Effector memory CD8-positive, alpha-beta T cell (primary cell): ENCODE measurements at places on chromosomes 3 and 15.

DNA sequence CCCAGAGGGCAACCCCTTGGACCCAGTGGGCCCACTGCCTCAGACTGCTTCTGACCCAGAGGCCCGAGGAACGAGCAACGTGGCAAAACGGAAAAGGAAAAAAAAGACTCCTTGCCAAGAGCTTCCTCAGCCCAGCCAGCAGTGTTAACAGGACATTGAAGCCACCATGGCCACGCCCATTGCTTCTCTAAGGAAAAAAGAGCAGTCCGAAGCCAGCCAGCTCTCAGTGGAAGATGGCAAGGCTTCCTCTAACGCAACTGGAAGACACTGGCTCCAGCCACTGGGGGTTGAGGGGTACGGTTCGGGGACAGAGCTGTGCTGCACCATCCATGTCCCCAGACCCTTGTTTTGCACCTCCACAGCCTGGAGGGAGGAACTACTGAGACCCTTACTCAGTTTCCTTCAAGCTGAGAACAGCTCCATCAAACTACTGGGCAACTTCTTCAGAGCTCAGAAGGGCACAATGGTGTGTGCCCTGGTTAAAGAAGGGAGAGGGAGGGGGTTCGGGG, 10.7 kb downstream of the BMF start:
- DNase-seq = no peak

- no peak for DNase-seq
Measured at GRCh38 chr3:11392014-11392859, 120.0 kb downstream of the ATG7 start.

DNA sequence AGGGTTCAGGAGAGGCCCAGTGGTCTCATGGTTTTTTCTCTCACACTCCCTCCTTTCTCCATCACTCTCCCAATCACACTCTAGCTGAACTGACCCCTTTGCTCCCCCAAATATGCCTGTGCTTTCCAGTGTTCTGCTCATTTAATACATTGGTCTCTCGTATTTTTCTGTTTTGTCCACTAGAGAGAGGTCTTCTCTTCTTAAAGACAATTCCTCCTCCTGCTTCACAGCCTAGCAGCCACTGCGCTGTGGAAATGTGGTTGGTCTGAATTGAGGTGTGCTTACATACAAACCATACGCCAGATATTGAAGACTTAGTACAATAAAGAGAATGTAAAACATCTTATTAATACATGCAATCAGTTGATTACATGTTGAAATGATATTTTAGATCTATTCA, 60.6 kb upstream of the XCR1 start:
- no peak for DNase-seq

- DNase-seq = peak; percentile 46
Measured at GRCh38 chr15:59492389-59493377, 54.7 kb downstream of the FAM81A start.

DNA sequence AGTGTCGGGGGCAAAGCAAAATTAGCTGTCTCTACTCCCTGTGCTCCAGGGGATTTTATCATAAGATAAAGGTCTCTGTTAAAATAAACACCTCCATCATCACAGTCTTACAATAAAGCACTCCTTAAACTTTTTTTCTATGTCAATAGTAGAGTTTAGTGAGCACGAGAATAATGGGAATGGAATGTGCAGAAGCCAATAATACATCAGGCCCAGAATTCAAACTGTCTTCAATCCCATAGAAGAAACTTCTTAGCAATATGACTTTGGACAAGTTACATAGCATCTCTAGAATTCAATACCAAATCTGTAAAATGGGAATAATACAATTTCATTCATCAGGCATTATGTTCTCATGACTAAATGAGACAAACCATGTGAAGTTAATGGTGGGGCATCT, 49.0 kb upstream of the EPHA3 start:
- DNase-seq = no peak

- no peak for DNase-seq
Measured at GRCh38 chr3:17986348-17986816, 244.0 kb upstream of the TBC1D5 start.

GRCh38 chr3:53970661-53971060, 79.0 kb upstream of the SELENOK start:
- no peak for DNase-seq

DNA sequence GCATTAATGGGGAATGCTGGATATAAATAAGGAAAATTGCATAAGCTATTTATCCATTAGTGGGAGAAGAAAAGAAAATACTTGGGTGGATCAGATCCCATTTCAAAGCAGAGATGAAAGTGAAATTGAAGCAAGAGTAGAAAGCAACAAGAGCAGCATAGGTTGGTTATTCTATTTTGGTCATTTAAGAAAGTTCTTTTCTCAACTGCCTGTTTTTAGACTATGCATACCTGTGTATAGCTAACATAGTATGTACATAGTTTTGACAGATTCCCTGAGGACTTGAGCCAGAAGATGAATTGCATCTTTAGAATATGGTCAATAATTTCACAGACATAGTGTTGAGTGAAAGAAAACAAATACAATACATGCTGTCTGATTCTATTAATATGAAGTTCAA, 29.0 kb upstream of the DENND4A start:
- DNase-seq = no peak

DNA sequence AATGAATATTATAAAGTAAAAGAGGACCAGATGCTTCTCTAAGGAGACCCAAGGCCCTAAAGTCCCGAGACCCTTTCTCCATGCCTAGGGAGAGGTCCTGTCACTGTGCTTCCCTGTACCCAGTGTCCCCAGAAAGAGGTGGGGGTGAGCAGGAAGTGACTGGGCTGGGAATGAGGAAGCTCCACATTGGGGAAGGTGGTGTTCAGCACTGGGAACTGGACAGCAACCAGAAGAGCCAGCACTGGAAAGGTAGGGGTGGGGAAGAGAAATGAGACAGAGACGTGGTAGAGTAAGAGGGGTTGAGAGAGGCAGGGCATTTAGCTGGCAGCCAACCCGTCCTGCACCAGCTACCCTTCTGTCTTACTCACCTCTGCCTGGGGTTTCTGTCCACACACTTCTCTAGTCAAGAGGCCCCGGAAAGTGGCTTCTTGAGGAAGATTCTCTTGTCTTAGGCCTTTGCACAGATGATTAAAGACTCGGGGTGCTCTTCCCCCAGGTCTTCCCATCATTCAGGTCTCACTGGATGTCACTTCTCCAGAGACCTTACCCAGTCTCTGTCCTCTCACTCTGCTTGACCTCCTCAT, 12.2 kb downstream of the RRP9 start:
- no peak for DNase-seq

DNA sequence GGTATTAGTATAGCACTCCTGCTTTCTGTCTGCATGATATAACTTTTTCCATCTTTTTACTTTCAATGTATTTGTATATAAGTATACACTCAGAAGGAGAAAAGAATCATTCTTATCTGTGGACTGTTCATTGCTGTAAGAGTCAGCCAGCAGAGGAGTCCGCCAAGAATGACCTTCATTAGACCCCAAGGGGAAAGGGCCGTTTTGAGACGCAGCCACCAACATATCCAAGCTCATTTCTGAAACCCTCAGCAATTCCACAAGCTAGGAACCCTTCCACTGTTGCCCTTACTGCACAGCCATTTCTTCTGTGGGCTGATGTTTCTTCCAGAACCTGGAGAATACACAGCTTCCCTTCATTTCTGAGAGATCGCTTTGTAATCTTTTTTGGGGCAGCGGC, 301.8 kb downstream of the ADAMTS17 start:
- no peak for DNase-seq

DNA sequence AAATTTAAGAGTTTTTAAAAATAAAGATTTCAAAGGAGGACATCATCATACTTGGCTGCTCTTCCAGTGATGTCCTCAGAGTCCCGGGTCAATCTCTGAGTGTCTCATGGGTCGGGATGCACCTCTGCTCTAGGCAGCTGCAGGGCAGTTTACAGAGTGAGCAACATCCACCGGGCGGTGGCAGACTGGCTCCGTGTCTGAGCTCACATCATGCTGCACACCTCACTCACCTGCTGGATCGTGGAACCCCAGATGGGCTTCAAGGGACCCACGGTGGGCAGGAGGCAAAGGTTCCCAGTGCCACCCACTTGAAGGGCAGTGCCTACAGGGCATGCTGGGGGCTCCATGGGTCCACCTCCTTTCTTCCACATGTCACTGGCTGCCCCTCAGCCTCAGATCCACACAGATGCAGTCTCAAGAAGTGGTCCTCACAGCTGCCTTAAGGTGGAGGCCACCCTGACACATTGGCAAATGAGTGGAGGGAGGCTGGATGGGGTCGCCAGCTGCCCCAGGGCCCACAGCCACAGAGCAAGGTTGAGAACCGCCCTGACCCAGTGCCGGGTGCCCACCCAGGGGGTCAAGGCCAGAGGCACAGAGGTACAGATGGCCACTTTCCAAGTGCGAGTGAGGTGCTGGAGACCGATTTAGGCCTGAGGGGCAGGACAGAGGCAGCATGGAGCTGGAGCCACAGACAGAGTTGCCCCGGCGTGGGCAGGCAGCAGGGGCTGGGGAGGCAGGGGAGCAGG, 25.2 kb downstream of the CYFIP1 start:
- DNase-seq = no peak

DNA sequence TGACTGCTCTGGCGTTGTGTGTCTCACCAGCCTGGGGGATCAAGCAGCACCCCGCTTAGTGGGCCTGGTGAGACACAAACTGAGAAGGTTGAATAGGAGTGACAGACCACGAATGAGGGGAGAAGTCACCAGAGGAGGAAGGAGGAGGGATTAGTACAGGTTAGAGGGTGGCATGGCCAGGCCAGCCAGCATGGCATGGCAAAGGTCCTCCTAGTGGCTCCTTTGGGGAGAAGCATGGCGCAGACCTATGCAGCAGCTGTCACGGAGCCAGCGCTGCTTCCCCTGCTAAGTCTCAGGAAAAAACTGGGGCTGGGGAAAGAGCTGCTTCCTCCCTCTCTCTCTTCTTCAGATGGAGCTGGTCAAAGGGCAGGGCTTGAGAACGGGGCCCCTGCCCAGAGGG, 48.6 kb downstream of the ZDHHC3 start:
- no peak for DNase-seq

- no peak for DNase-seq
Measured at GRCh38 chr3:180036092-180036670, 556 bp downstream of the PEX5L start.

GRCh38 chr3:157920822-157921700, 185.2 kb downstream of the SHOX2 start:
- no peak for DNase-seq

DNA sequence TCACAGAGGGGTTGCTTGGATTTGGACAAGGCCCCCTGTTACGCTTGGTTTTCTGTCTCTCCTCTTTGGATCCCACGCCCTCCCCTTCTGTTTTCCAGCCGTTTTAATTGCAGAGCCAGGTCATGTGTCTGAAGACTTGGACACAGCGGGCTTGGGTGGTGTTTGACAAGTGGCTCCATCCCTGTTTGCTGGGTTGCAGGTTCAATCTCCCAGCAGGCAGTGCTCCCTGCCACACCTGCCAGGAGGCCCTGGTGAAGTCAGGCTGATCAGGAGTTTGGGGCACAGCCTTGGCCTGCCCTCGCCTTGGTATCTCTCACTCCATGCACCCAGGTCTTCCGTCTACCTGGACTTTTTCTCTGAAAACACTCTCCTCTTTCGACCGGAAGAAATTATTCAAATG, 59.0 kb downstream of the PLXNA1 start:
- no peak for DNase-seq

GRCh38 chr15:90660195-90660998, 56.7 kb upstream of the BLM start:
- DNase-seq = peak; percentile 44

DNA sequence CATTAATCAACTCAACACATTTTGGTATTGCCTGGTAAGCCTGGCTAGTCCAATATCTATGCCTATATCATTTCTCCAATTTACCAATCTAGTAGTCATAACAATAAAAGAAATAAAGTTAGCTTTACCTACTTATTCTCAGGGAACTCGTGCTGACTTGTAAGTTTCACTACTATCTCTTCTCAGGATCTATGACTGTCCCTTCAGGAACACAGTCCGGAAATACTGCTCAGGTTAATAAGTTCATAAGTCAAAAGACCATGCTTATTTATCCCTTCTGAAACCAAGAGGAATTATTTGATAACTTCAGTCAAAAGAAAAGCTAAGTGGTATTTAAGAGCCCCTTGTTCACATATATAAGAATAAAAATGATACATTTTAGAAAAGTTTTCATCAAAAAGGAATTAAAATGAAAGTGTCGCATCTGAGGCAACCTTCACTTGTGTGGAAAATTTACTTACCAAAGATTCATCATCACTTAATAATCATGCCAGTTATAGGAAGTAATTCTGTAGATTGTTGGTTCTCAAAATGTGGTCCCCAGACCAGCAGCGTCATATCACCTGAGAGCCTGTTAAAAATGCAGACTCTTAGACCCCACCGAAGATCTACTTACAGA, 15.5 kb upstream of the THRB start:
- DNase-seq = no peak

- peak; percentile 30 for DNase-seq
Measured at GRCh38 chr15:51681303-51681963, at the start of gene SCG3. Gene SCG3 (plus strand): TSS chr15:51681503. CDS start chr15:51681756, 253 bp downstream.

DNA sequence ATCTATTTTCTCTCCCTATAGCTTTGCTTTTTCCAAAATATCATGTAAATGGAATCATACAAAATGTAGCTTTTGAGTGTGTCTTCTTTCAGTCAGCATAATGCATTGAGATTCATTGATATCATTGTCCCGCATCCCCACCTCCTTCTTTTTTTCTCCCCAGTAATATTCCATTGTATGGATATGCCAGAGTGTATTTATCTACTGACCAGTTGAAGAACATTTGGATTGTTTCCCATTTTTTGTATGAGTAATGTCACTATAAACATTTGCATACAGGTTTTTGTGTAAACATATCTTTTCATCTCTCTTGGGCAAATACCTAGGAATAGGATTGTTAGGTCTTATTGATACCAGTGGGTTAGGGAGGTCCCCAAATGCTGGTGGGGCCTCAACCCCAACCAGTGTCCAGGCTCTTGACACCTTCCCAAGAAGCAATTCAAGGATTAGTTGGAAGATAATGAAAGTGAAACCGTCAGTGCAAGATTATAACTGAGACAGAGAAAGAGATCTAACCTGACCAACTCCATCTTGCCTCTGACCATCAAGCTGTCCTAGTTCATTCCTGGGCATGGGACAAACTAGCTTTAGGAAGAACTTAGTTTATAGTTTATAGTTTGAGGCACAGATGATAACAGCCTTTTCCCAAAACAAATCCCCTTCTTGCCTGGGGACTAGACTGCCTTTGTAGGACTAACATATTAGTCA, 7.4 kb upstream of the SLC33A1 start:
- DNase-seq = no peak

GRCh38 chr3:13274125-13274524, 146.0 kb downstream of the NUP210 start:
- no peak for DNase-seq

DNA sequence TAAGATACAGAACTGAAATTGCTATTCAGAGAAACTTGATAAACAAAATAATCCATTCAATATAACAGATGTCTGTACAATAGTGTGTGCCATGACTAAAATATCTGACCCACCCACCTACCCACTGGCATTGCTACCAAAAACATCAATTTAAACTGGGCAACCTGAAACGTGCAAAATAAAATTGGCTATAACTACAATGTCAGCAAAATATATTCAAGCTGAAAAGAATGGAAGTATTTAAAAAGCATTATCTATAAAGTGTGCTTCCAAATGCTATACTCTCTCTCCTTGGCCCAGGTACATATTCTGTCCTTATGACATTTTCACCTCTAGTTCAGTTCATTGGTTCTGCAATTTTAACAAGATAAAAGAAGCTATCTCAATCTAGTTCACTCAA, 379.6 kb upstream of the ATP11B start:
- DNase-seq = no peak

- DNase-seq = no peak
Measured at GRCh38 chr3:13278783-13279531, 141.2 kb downstream of the NUP210 start.

- DNase-seq = no peak
Measured at GRCh38 chr15:81752546-81752942, 293.3 kb downstream of the MEX3B start.

GRCh38 chr3:13262493-13263211, 157.5 kb downstream of the NUP210 start:
- no peak for DNase-seq
